ENCODE measurements at places on chromosomes 11 and 22.

DNA sequence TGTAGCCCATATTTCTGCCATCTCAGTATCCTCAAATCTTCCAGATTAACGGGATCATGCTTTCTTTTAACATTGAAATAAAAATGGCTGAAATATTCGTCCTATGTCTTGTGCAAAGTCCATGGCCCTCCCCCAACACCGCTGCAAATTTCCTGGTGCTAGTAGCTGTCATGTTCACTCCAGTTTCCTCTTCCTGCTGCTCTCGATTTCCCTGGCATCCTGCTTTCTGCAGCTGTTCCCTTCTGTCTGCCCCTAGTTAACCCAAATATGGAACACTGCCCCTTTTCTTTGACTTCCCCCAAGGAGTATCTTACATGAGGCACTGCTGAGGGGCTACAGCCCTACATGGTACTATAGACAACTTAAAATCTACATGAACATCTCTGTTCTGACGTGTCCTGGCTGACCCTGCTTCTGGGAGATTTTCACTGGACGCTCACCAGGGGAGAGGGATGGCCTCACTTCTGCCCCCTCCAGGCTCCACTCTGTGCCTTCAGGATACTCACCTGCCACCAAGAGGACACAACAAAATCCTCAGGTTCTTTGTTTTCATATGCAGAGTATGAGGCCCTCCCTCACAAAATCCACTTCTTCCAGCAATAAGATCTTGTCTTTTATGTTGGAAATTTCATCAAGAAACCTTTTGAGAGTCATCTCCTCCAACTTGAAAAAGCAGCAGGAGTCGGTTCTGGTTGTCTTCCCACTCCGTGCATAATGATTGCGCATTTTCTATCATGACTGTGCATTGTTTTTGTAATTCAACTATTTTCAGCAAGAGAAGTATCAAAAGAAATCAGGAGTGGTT is 29.5 kb upstream of the SCUBE2 start:
- no peak for DNase-seq

DNA sequence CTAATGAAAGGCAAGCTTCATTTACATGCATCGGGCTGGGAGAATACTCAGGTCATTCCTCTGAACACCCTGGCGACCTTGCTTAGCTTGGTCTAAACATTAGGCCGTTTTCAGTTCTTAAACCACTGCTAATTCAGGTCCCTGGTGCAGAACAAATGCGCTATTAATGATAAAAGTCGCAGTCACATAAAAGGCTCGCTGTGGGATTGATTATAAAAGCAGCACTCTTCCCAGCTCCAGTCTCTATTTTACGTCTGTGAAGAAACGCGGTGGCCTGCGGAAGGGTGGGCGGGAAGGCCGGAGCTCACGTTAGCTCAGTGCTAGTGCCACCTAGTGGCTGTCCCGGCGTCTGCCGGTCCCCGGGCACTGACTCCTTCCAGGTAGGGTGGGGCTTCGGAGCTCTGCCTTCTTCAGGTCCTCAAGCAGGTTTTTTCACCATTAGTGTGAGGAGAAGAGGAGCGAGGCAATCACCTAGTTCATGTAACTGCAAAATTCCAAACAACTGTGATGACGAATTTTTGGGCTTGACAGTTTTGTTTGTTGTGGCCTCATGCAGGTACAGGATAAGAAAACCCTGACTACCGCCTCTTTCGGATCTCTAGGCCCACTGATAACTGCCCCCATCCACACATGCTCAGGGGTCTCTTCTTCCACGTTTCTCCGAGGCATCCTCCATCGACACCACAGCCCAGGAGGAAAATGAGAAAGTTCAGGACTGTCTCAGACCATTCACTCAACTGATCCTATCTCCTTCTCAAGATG is 66.5 kb upstream of the CLMP start:
- peak; percentile 22 for DNase-seq

DNA sequence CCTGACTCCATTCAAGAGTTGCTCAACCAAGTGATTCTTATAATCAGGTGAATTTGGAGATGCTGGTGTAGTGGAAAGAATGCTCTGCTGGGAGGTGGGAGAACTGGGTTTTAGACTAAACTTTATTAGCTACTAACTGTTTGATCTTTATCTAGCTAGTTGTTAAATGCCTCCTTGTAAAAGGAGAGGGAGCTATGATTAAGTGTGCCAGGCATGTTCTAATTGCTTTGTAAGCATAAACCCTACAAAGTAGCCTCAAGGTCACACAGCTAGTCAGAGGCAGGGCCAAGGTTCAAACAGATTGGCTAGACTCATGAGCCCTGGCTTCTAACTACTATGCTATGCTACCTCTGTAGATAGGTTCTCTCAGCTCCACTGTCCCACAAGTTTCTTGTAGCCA is 105.5 kb downstream of the NXPE2 start:
- DNase-seq, result no peak

DNA sequence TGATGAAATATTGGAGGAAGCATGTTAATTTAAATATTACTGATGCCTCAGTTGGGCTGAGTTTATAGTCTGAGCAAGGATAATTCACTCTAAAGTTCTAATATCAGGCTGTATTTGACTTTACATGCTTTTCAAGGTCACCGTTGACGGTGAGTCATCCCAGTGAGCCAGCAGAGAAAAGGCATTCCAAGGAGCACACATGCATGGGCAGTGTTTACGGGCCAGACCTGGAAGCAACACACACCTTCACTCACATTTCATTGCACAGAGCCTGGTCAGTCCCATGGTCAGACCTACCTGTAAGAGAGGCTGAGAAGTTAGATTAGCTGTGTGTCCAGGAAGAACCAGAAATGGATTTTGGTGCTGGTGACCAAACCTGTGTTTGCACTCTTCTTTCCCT is 53.5 kb downstream of the COMMD9 start:
- no peak for DNase-seq

DNA sequence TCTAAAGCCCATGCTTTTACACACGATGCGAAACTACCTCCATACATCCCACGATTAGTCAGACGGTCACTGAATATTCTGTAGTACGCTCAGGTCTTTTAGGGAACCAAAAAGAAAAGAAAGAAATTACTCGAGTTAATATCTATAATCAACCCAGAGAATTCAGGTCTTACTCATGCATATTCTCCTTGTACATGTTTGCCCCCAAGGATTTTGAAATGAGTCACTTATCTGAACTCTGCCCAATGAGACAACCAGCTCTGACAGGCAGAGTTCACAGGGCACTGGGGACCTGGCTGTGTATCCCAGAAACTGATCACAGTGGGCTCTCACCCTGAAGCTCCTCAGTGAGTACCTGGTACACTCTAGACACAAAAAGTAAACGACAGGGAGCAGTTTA is 29.2 kb downstream of the RASSF10 start:
- no peak for DNase-seq

Data from activated naive CD4-positive, alpha-beta T cell (primary cell).